Activated CD4-positive, alpha-beta T cell treated with anti-CD3 and anti-CD28 coated beads, Interleukin-2, amount 10 ng/mL, durations not matched to agents 24 days and 14 days (primary cell): ENCODE measurements at places on chromosomes 3 and 15. TPM values are rescaled to one million over a fixed set of nuclear protein-coding genes. Genes with fewer than 3 reads are reported as not detected.

Gene MORC1
- not detected in 2 replicates for total RNA-seq

Gene MED12L
- total RNA-seq, result 2.5 and 4.9 TPM in 2 replicates

Gene CHL1
- not detected in 2 replicates for total RNA-seq

Gene NXPE3
- total RNA-seq, result 17.2 and 18.2 TPM in 2 replicates

Gene OXNAD1
- 27.1 and 29.8 TPM in 2 replicates for total RNA-seq

Gene LYZL4
- not detected in 2 replicates for total RNA-seq

Gene SOX2
- total RNA-seq, result not detected in 2 replicates

Gene ABI3BP
- not detected in 2 replicates for total RNA-seq

GRCh38 chr15:44194323-44195150 lies 534 bp downstream of the FRMD5 start:
- peak; percentile 69 for DNase-seq

DNA sequence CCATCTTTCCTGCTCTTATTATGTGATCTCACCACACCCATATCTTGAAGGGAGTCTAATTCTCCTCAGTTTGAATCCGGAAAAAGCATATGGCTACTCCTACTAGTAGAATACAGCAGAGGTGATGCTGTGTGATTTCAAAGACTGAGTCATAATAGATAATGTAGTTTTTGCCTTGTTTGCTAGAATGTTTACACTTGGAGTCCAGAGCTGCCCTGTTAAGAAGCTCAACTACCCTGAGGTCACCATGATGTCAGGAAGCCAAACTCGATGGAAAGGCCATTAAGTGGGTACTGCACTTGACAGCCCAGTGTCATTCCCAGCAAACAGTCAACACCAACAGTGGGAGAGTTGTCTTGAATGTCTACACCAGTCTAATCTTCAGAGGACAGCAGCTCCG lies 56.9 kb downstream of the CD200R1L start:
- no peak for DNase-seq

GRCh38 chr3:190166948-190167347 lies 46.3 kb upstream of the P3H2 start:
- DNase-seq, result no peak

- DNase-seq, result peak; percentile 78
These were observed 16.8 kb downstream of the NOX5 start for GRCh38 chr15:69031013-69032001.

DNA sequence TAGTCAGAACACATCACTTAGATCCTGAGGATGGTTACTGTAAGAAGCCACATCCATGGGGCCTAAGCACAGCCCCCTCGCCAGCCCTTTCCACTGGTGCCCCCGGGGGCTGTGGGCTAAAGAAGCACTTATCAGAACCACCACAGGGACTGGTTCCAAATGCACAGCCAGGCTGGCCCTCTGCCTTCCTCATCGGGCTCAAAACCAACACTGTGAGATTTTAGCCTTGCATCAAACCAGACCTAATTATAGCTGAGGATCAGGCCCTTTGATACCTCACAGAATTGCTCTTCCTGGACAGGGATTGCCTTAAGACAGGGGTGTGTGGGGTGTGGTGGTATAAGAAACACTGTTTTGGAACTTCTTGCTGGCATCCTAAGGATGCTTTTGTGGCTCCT lies 23.7 kb downstream of the SRPRB start:
- DNase-seq, result no peak

DNA sequence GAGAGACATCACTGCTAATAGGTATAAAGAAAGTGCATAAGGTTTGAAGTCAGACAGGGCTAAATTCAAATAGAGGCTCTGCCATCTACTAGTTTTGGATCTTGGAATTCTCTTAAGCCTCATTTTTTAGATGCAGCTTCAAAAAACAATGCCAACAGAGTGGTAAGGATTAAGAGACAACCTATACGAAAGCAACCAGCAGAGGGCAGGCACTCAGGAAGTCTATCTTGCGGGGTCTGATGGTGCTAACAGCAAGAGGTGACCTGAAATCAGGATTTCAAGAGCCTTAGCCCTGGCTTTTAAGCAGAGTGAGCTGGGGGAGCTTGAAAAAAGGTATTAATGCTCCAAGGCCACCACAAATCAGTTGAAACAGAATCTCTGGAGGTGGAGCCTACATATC lies 40.7 kb downstream of the LDHAL6B start:
- DNase-seq, result peak; percentile 85

- DNase-seq, result no peak
These were observed 330.8 kb downstream of the TIGIT start for GRCh38 chr3:114624571-114625181.

GRCh38 chr15:35993196-35993595 lies 447.2 kb upstream of the DPH6 start:
- no peak for DNase-seq

DNA sequence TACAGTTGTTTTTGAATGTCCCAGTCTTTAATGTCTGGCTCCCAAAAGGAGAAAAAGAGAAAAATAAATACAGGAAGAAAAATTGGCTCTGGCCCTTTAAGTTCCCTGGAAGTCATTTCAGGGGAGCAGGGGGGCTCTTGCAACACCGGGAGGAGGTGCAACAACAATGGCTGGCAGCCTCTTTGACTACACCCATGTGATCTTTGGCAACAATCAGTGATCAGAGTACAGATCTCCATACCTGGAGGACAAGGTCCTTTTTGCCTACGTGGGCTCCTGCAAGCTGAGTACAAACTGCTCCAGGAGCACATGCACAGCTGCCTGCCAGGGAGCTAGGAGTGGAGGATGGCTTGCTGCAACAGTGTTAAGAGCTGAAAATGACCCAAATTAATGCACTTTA lies 63.9 kb downstream of the GLCE start:
- no peak for DNase-seq
